Calu3 (cell line): ENCODE measurements at places on chromosomes 5 and 9.
A peak's percentile ranks its signal among the peaks of the same experiment; 100 is the strongest.

GRCh38 chr9:2593744-2594143, 27.8 kb upstream of the VLDLR start:
- H3K36me3 ChIP-seq = no peaks in the 10 kb centered on the region
- DNase-seq = no peak
- no peaks in the 10 kb centered on the region for H3K27me3 ChIP-seq
- no peak overlapping the region for H3K4me3 ChIP-seq

- peaks cover 22% of the 10 kb centered on the region for H3K36me3 ChIP-seq
- DNase-seq = no peak
- no peak overlapping the region for H3K27ac ChIP-seq
- H3K4me3 ChIP-seq = no peak overlapping the region
Observed at GRCh38 chr5:147512659-147513379, 3.0 kb upstream of the DPYSL3 start.

- H3K36me3 ChIP-seq = no peaks in the 10 kb centered on the region
- H3K27ac ChIP-seq = no peak overlapping the region
- H3K4me1 ChIP-seq = no peaks in the 10 kb centered on the region
- H3K27me3 ChIP-seq = no peaks in the 10 kb centered on the region
- H3K4me3 ChIP-seq = no peak overlapping the region
- DNase-seq = no peak
Observed at GRCh38 chr5:127236254-127236653, 54.3 kb upstream of the MEGF10 start.

GRCh38 chr9:29625292-29625731, 2052.0 kb upstream of the C9orf72 start:
- no peaks in the 10 kb centered on the region for H3K4me1 ChIP-seq
- H3K4me3 ChIP-seq = no peak overlapping the region
- H3K27ac ChIP-seq = no peak overlapping the region
- DNase-seq = no peak
- H3K36me3 ChIP-seq = no peaks in the 10 kb centered on the region

- H3K4me1 ChIP-seq = peaks cover 7% of the 10 kb centered on the region
- DNase-seq = peak; percentile 96
- peaks cover 18% of the 10 kb centered on the region for H3K36me3 ChIP-seq
Observed at GRCh38 chr5:139517683-139518564, 35.4 kb upstream of the STING1 start.

- peaks cover 12% of the 10 kb centered on the region for H3K4me1 ChIP-seq
- DNase-seq = no peak
- no peaks in the 10 kb centered on the region for H3K36me3 ChIP-seq
- no peaks in the 10 kb centered on the region for H3K27me3 ChIP-seq
Observed at GRCh38 chr5:107302441-107302840, 368.3 kb downstream of the EFNA5 start.

- H3K27ac ChIP-seq = no peak overlapping the region
- no peaks in the 10 kb centered on the region for H3K4me1 ChIP-seq
- H3K36me3 ChIP-seq = peaks cover 32% of the 10 kb centered on the region
- DNase-seq = no peak
Observed at GRCh38 chr5:141573489-141574121, 45.2 kb downstream of the DIAPH1 start.

GRCh38 chr9:112421771-112422222, 41.9 kb downstream of the HSDL2 start:
- no peaks in the 10 kb centered on the region for H3K4me1 ChIP-seq
- no peak for DNase-seq
- no peak overlapping the region for H3K4me3 ChIP-seq
- H3K36me3 ChIP-seq = peaks cover 5% of the 10 kb centered on the region
- no peak overlapping the region for H3K27ac ChIP-seq
